Panc1 (cell line): ENCODE measurements at places on chromosomes 3 and 15. TPM values are rescaled to one million over a fixed set of nuclear protein-coding genes. Genes with fewer than 3 reads are reported as not detected.

Gene PTH1R
- not detected for total RNA-seq

Gene GNAI2
- 170 TPM for total RNA-seq

Gene DAPK2
- total RNA-seq: 10.2 TPM

Gene GABRG3
- total RNA-seq: not detected

Gene TRAT1
- 0.21 TPM for total RNA-seq

Gene IMPG2
- total RNA-seq: 0.10 TPM

Gene ZIC1
- total RNA-seq: 0.36 TPM

Gene ROPN1
- total RNA-seq: not detected

Gene GRK7
- 0.10 TPM for total RNA-seq

Gene CHP1
- total RNA-seq: 123 TPM

Gene GCHFR
- 37.2 TPM for total RNA-seq

Gene LRTM1
- total RNA-seq: not detected

Gene SPSB4
- 0.05 TPM for total RNA-seq
